ENCODE measurements at places on chromosomes 3 and 15. TPM values are rescaled to one million over a fixed set of nuclear protein-coding genes. Genes with fewer than 3 reads are reported as not detected.

DNA sequence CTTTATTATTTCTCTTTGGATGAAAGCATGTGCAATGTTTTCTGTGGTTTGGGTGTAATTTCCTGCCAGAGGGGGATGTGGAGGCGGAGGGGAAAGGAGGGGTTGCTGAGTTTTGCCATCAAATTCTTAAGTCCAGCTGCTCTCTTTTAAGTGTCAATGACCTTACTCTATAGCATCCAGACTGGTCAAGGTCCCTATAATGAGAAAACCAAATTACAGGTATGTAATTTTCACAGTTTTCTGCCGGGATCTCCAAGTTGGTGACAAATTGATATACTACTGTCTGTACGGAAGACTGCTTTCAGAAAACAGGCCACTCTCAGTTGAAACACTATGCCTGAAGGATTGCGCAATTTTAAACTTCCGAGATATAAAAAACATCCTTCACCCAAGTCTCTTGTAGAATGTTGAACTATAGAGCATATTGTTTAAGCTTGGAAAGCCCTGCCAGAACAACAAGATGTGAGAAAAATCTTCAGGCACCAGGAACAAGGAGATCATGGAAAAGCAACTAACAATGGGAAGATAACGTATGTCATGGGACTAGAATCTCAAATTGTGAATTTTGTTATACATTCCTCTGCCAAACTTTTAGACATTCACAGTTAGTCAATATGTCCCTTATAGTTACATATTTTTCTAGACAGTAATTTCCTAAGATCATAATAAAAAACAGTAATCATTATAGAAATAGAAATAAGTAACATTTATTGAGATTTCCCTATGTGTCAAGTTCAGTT, 300.7 kb upstream of the SATB1 start:
- no peak for DNase-seq
- H3K36me3 ChIP-seq: no peaks in the 10 kb centered on the region
- H3K4me1 ChIP-seq: no peaks in the 10 kb centered on the region
- no peaks in the 10 kb centered on the region for H3K27me3 ChIP-seq
- H3K27ac ChIP-seq: no peak overlapping the region

FOXP1 gene
- total RNA-seq: 33.0 TPM

GRCh38 chr15:25990220-25990619, 127.1 kb upstream of the ATP10A start:
- H3K27ac ChIP-seq: no peak overlapping the region
- DNase-seq: no peak

DNA sequence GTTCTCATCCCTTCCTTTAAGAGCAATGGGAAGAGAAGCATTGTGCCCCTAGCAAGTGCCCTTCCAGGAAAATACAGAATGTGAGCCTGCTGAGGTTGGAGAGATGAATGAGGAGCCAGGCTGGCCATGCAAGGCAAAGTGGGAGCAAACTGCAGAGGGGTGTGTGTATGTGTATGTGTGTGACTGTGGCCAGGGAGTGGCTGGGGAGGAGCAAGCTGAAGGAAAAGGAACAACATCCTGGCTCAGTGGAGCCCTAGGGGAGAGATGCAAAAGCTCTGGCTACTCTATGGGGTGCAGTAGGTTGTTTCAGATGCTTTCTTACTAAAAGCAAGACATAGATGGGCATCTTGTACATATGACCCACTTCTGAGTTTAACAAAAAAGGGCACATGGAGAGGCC, 20.6 kb downstream of the FOXP1 start:
- H3K36me3 ChIP-seq: peaks cover 6% of the 10 kb centered on the region
- H3K27me3 ChIP-seq: no peaks in the 10 kb centered on the region

GRCh38 chr3:67478423-67478822, 176.0 kb downstream of the SUCLG2 start:
- no peak overlapping the region for H3K4me3 ChIP-seq
- no peaks in the 10 kb centered on the region for H3K27me3 ChIP-seq
- DNase-seq: no peak
- no peak overlapping the region for H3K27ac ChIP-seq

CCK gene
- total RNA-seq: not detected

GRCh38 chr15:74239051-74239705, 3.1 kb downstream of the CCDC33 start:
- H3K27ac ChIP-seq: peak overlapping the region; percentile 76
- H3K27me3 ChIP-seq: no peaks in the 10 kb centered on the region
- H3K36me3 ChIP-seq: no peaks in the 10 kb centered on the region
- H3K4me3 ChIP-seq: no peak overlapping the region
- H3K4me1 ChIP-seq: peaks cover 39% of the 10 kb centered on the region
- no peak for DNase-seq

DNA sequence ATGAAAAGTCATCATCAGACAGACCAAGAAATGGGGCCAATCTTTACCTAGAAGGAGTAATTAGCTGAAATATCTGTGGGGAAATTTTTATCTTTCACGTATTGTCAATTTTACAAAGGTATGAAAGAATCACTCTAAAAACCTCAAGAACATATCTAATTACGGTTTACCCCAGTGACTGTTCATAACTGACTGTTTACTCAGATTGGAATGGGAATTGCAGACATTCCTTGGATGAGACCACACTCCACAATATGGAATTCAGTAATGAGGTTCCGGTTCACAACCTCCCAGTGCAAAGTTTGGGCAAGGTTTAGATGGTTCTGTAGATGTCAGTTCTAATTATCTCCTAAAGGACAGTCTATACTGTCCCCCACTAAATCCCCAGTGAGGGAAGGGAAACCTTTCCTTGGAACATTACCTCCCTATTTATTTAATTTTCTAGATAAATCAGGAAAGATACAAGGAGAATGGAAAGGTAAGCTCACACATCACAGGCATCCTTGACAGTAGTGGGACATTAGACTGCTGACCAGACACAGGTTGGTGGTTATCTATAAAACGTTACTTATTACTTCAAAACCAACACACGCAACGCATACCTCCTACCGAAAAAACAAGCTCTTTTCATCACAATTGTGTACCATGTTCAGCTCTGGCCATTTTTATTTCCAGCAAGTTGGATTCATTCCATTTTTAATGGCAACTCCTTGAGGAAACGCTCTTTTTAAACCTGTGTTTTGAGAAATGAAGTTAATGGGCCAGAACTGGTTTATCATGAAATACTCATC, 129.9 kb downstream of the RORA start:
- H3K27ac ChIP-seq: no peak overlapping the region
- H3K4me3 ChIP-seq: no peak overlapping the region
- no peaks in the 10 kb centered on the region for H3K27me3 ChIP-seq
- no peaks in the 10 kb centered on the region for H3K36me3 ChIP-seq

GRCh38 chr3:25472153-25472552, 44.1 kb downstream of the RARB start:
- DNase-seq: no peak
- H3K4me3 ChIP-seq: peak overlapping the region; percentile 41
- no peaks in the 10 kb centered on the region for H3K36me3 ChIP-seq
- H3K27ac ChIP-seq: no peak overlapping the region
- peaks cover 61% of the 10 kb centered on the region for H3K4me1 ChIP-seq

ADAMTS9 gene
- total RNA-seq: 45.8 TPM

DNA sequence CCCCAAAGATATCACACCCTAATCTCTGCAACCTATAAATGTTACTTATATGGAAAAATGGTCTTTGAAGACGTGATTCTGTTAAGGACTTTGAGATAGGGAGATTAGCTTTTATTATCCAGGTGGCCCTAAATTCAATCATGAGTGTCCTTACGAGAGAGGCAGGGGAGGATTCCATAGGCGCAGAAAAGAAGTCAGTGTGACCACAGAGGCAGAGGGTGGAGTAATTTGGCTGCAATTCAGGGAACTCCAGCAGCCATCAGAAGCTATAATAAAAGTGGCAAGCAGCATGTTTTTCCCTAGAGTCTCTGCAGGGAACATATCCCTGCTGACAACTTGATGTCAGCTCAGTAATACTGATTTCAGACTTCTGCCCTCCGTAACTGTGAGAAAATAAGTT, 315.2 kb upstream of the ROBO2 start:
- no peak overlapping the region for H3K4me3 ChIP-seq
- no peak for DNase-seq
- H3K27me3 ChIP-seq: no peaks in the 10 kb centered on the region

DNA sequence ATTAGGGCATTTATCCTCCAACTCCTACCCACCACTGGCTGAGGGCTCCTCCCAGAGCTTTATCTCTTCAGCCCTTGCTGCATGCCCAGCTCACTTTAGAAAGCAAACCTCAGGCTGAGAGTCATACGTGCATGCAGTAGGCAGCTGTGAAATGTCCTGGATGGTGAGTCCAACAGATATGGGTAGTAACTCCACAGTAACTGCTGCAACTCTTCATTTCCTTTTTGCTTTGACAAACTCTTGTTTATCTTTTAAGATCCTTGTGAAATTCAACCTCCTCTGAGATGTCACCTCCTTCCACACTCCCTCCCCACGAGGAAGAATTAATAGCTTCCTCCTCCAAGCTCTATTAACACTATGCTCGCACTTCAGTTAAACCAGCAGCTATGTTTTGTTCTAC, 35.9 kb upstream of the CTNNB1 start:
- no peaks in the 10 kb centered on the region for H3K27me3 ChIP-seq
- H3K4me3 ChIP-seq: no peak overlapping the region
- no peak for DNase-seq
- H3K4me1 ChIP-seq: no peaks in the 10 kb centered on the region

GRCh38 chr15:63831041-63831440, 2.7 kb downstream of the HERC1 start:
- H3K27ac ChIP-seq: no peak overlapping the region
- H3K36me3 ChIP-seq: no peaks in the 10 kb centered on the region
- H3K27me3 ChIP-seq: no peaks in the 10 kb centered on the region
- no peak for DNase-seq

GRCh38 chr3:32237670-32238452, 619 bp upstream of the CMTM8 start:
- H3K36me3 ChIP-seq: no peaks in the 10 kb centered on the region
- peak; percentile 78 for DNase-seq
- peak overlapping the region; percentile 72 for H3K4me3 ChIP-seq

LRRC34 gene
- 0.81 TPM for total RNA-seq

GRCh38 chr3:50491023-50491422, 12.4 kb downstream of the CACNA2D2 start:
- H3K27me3 ChIP-seq: no peaks in the 10 kb centered on the region
- no peaks in the 10 kb centered on the region for H3K4me1 ChIP-seq
- no peak overlapping the region for H3K4me3 ChIP-seq
- DNase-seq: no peak
- no peak overlapping the region for H3K27ac ChIP-seq

GRCh38 chr3:13404626-13405452, 15.3 kb downstream of the NUP210 start:
- no peaks in the 10 kb centered on the region for H3K27me3 ChIP-seq
- DNase-seq: no peak
- no peaks in the 10 kb centered on the region for H3K4me1 ChIP-seq
- H3K4me3 ChIP-seq: no peak overlapping the region
- H3K36me3 ChIP-seq: no peaks in the 10 kb centered on the region
- no peak overlapping the region for H3K27ac ChIP-seq

CLDN16 gene
- total RNA-seq: not detected
